NCI-H1092 treated with DMSO at 0.1 percent for 48 hours (cell line): ENCODE measurements at places on chromosomes 5 and 9.

DNA sequence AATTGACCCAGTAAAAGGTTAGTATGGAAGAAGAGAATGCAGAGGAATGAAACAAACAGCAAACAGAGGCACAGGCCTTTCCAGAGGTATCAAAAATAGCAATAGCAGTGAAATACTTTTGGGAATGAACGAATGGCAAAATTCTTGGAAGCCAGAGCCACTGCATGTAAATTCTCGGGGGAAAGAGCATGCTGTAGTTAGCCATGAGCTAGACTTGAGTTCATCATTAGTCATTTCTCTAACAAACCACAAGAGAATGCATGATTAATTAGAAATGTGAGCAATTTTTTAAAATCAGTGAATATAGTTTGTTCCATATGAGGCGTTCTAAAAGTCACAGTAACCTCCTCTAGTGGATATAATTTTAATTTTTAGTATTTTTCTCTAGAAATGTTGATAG lies 170.3 kb upstream of the PRR16 start:
- no peak for DNase-seq

DNA sequence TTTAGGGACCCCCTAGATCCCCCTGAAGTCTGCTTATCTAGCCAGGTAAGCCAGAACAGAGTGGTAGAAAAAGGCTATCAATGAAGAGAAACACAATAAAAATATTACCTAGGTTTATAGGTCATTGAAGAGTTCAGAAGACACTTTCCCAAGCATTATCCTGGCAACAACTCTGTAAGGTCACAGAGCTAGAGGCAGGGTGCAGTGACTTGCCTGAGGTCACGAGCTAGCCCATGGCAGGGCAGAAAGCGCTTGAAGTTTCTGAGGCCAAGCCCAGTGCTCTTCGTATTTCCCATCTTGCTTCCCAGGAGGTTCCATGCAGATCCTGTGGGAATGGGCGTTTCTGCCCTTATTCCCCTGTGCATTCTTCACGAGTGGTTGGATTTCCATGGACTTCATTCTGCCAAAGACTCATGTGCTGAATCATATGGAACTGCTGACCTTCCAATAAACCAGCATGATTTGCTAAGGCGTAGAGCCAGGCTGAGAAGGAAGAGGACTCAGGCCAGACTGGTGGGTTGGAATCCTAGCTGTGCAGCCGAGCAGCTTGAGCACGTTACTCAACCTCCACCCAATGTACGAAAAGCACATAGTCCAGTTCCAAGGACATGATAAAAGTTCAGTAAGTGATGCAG lies 22.1 kb downstream of the TRMO start:
- no peak for DNase-seq

GRCh38 chr5:31626156-31626555 lies 12.8 kb upstream of the PDZD2 start:
- DNase-seq, result peak; percentile 2

DNA sequence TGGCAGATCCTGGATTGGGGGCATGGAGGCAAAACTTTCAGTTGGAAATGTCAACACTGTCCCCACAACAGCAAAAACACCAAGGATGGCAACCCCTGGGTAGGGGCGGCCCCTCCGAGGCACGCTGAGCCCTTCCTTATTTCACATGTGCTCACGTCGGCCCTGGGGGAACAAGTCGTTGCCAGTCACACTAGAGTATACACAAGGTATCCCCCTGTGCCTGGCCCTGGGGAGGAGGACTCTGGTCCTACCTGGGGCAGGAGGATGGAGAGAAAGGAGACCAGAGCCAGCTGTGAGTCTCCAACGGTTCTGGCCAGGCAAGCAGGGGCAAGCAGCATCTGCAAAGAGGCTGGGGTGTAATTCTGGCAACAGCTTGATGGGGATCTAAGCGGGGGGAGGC lies 126.9 kb upstream of the FOXD4L5 start:
- DNase-seq, result no peak

DNA sequence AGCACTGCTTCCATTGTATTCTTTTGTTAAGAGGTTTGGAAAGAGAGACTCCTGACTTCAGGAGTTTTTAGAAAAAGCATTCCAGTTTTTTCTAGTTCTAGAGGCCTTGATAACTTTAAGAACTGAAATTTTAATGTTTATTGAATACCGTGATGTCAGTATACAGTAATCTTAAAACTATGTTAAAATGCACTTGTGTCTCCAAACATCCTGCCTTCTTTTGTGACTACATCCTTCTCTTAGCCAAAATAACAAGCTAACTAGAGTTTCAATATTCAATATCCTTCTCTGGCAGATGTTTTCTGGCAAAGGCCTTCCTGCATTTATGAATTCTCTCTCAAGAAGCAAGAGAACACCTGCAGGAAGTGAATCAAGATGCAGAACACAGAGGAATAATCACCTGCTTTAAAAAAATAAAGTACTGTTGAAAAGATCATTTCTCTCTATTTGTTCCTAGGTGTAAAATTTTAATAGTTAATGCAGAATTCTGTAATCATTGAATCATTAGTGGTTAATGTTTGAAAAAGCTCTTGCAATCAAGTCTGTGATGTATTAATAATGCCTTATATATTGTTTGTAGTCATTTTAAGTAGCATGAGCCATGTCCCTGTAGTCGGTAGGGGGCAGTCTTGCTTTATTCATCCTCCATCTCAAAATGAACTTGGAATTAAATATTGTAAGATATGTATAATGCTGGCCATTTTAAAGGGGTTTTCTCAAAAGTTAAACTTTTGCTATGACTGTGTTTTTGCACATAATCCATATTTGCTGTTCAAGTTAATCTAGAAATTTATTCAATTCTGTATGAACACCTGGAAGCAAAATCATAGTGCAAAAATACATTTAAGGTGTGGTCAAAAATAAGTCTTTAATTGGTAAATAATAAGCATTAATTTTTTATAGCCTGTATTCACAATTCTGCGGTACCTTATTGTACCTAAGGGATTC lies 43.1 kb downstream of the NDFIP1 start:
- DNase-seq, result peak; percentile 28

- no peak for DNase-seq
These were observed 188.4 kb upstream of the PRDM9 start for GRCh38 chr5:23318960-23319359.
